Fibroblast of skin of right biceps (primary cell): ENCODE measurements at places on chromosomes 6 and 20.

GRCh38 chr20:20017844-20018185 lies 653 bp downstream of the NAA20 start:
- no peak for DNase-seq

- no peak for DNase-seq
Observed at GRCh38 chr6:14721103-14721758, 524.6 kb upstream of the JARID2 start.

DNA sequence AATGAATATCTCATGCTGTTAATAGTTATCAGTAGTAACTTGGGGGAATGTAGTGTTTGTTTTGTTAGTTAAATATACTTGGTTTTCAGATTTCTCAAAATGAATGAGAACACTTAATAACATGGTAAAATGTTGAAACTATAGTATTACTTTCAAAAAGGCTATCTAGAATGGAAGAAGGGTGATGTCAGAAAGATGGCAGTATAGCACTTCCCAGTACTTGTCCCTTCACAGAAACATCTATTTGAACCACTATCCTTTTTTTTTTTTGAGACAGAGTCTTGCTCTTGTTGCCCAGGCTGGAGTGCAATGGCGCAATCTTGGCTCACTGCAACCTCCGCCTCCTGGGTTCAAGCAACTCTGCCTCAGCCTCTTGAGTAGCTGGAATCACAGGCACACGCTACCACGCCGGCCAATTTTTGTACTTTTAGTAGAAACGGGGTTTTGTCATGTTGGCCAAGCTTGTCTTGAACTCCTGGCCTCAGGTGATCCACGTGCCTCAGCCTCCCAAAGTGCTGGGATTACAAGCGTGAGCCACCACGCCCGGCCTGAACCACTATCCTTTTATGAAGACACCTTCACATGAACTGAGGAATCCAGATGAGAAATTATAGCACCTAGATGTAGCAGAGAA lies 4.7 kb upstream of the ECHDC1 start:
- no peak for DNase-seq

DNA sequence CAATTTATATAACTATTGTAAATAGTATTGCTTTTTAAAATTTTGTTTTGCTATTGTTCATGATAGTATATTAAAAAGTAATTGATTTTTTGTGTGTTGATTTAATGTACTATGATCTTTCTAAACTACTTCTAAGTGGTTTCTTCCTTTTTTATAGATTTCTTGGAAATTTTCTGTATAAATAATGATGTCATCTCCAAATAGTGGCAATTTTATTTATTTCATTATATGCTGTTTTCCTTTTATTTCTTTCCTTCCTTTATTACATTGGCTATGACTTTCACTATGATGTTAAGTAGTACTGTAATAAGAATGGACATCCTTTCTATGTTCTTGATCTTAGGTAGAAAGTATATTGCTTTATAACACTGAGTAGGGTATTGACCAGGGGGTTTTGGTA lies 451.5 kb upstream of the SPTLC3 start:
- no peak for DNase-seq

- DNase-seq = no peak
Observed at GRCh38 chr6:10746915-10747250, 722 bp upstream of the TMEM14B start.

GRCh38 chr20:18705910-18706309 lies 107.7 kb upstream of the SCP2D1 start:
- DNase-seq = peak; percentile 35

DNA sequence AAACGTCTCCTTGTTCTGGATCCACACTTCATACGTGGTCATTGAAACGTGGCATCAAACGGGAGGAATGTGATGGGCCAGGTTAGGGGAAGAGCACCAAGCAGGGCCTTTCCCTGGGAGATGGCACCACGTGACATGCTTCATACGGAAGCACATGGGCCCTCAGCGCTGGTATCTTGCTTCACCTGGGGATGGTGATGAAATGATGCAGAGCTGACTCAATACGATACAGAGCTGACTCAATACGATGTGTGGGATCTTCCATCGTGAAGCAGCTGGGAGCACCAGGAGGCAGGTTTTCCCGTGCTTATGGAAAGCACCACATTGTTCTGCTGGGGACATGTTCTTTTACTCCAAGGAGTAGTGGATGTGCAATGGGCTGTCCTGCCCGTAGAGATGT lies 22.5 kb upstream of the TAGAP start:
- no peak for DNase-seq

DNA sequence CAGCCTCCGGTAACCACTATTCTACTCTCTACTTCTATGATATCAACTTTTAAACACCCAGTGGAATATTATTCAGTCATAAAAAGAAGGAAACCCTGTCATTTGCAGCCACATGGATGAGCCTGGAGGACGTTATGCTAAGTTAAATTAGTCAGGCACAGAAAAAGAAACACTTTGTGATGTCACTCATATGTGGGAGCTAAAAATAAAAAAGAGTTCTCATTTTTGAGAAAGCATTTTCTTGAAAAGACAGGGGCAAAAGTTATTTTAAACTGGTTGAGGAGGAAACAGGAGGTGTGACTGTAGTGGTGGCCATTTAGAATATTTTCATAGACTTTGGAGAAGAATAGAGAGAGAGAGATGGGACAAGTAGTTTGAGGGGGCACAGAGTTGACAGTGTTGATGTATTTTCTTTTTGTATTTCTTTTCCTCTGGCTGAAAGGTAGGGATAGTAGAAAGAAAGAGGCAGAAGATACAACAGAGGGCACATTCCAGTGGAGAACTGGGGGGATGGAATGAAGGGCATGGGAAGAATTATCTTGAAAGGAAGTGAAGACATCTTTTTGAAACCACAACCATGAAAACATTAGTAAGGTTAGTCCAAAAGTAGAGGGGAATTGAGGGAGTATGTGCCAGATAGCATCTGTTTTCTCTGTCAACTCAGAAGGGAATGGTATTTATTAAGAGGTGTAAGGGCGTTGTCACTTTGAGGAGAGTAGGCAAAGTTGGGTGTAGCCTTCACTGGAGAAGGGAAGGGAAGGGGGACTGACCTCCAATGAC lies 181.3 kb upstream of the GMDS start:
- peak; percentile 84 for DNase-seq

DNA sequence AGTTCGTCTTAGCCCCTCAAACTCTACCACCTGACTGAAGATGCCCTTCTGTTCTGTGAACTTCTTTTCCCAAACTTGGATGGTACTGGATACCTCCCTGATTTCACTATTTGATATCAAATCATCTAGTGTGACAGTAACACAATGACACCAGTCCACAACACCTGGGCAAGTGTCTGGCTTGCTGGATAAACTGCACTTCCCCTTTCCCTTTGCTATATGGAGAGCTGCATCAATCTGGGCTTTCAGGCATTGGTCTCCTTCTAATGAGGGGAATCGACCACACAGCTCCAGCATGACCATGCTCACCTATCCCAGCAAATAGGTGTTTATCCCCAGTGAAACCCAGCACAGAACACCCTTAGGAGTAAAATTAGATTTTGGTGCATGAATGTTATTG lies 3.1 kb downstream of the F13A1 start:
- DNase-seq = no peak

DNA sequence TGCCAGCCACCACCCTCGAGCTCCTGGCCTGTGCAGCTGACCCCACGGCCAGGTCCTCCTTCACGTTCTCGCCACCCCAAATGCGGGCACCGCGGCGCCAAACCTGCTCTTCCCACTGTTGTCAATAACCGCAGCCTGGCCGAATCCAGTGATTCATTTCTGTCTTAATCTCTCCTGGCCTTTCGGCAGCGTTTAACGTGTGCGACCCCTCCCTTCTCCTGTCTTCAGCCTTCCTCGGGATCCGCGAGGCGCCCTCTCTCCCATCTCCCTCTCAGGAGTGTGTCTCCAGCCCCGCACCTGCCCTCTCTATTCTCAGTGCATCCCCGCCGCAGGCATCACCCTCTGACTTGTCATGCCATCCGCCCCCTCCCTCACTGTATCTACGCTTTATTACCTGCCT lies 91.4 kb downstream of the THBS2 start:
- DNase-seq = no peak

GRCh38 chr6:101765281-101765680 lies 371.8 kb downstream of the GRIK2 start:
- DNase-seq = no peak

DNA sequence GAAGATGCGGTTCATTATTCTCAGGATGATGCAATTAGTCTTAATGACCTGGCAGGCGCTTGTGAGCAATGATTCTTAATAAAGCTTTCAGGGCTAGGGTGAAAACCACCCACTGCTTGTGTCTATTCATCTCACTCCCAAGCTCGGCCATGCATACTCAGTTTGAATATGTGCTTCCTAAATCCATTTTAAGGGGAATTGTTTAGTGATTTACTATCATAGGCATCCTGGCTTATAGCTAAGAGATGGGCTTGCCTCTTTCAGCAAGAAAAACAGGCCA lies 141.1 kb upstream of the SLC24A3 start:
- no peak for DNase-seq

GRCh38 chr6:13248994-13249393 lies 79.3 kb downstream of the TBC1D7 start:
- no peak for DNase-seq

- peak; percentile 25 for DNase-seq
Observed at GRCh38 chr6:79672631-79673111, 41.5 kb downstream of the SH3BGRL2 start.

GRCh38 chr20:56369179-56369578 lies 10.4 kb downstream of the FAM210B start:
- DNase-seq = no peak

- DNase-seq = no peak
Observed at GRCh38 chr20:57062696-57063270, 203.7 kb downstream of the BMP7 start.

DNA sequence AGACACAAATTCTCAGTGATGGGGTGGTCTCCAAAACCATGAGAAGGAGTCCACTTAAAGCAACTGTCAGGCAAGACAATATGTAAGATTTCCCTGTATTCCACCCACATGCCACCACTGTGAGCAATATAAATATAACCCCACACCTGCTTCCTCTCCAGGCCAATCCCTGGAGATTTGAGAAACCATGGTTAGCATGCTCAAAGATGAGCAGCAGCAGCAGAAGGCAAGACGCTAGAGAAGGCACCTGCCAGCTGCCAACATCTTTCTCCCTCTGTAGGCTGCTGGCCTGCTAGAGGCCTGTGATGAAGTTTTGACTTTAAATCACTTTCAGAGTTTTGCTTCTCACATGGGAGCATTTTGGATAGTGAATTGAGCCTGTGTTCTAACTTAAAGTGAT lies 7.9 kb upstream of the SOD2 start:
- DNase-seq = peak; percentile 36

- DNase-seq = peak; percentile 26
Observed at GRCh38 chr6:127641905-127642304, 64.9 kb downstream of the C6orf58 start.

- no peak for DNase-seq
Observed at GRCh38 chr6:82217018-82217586, 30.4 kb downstream of the IBTK start.

GRCh38 chr6:63636518-63637021 lies 968 bp downstream of the PHF3 start:
- peak; percentile 47 for DNase-seq

DNA sequence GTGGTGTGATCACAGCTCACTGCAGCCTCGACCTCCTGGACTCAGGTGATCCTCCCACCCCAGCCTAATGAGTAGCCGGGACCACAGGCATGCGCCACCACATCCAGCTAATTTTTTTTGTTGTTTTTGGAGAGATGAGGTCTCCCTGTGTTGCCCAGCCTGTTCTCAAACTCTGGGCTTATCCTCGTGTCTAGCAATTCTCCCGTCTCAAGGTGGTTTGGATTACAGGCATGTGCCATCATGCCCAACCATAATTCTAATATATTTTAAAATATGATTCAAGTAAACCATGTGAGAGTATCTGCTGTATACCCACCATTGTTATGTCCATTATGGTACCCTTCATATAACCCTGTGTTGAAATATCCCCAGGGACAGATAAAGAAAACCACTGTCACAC lies 60.3 kb upstream of the C20orf144 start:
- no peak for DNase-seq

GRCh38 chr6:134419716-134420115 lies 101.8 kb upstream of the SGK1 start:
- DNase-seq = peak; percentile 61

GRCh38 chr6:143068001-143068400 lies 7.3 kb downstream of the AIG1 start:
- DNase-seq = peak; percentile 41

DNA sequence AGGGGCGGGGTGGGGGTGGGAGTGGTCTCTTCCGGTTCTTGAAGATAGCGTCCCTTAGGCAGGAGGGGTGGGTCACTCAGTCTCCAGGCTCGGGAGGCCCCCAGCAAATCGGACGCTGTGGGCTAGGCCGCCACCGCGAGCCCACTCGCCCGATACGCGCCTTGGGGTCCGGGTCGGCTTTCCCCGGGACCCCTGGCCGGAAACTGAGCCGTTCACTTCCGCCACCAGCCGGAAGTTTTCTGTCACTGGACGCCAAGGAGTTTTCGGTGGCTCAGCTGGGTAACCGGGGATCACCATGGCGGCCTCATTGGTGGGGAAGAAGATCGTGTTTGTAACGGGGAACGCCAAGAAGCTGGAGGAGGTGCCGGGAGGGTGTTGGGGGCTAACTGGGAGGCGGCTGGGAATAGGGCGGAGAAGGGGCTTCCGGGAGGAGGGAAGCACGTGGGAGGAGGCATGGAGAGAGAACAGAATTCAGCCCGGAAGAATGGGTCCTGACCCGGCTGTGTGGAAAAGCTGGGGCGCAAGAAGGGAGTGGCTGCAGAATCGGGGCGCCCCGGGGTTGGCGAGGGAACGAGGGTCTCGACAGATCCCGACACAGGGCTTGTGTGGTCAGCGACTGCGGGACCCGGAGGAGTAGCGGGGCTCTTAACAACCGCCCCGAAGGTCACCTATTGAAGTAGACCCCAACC lies at the start of gene ITPA:
Gene ITPA, plus strand, starts transcription at position 242 of the 689 bp plus-strand sequence. Its CDS starts 54 bp downstream, at position 296.
- DNase-seq = peak; percentile 56

DNA sequence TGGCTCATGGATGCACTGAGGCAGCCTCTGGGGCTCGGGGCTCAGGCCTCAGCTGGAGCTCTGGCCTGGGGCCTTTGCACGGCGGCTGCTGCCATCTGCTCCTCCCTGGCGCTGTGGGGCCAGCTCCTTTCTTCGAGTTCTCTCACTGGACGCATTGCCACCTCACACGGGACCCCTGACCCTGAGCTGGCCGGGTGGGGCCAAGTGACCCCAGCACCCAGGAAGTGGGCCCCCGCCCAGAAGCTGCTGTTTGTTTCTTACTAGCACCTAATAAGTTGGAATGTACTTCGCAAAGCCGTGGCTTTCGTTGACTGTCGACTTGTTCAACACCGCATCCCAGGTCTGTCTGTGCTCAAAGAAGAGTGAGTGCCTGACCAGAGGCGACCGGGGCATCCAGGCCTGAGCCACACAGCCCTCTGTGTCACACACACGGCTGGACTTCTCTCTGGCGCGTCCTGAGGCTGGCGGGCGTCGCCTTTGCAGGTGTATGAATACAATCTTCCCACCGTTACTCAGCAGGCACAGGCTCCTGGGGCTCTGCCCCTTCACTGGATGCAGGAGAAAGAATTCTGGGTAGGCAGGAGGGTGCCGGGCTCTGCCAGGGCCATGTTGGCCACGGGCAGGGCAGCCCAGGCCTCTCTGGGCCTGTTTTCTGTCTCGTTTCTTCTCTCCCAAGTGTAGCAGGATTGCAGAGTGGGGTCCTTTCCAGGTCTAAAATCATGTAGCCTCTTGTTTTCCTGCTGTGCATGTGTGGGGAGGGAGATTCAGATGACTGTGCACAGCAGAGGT lies 112.9 kb downstream of the DLL1 start:
- no peak for DNase-seq
